ENCODE measurements at places on chromosomes 2 and 18.

DNA sequence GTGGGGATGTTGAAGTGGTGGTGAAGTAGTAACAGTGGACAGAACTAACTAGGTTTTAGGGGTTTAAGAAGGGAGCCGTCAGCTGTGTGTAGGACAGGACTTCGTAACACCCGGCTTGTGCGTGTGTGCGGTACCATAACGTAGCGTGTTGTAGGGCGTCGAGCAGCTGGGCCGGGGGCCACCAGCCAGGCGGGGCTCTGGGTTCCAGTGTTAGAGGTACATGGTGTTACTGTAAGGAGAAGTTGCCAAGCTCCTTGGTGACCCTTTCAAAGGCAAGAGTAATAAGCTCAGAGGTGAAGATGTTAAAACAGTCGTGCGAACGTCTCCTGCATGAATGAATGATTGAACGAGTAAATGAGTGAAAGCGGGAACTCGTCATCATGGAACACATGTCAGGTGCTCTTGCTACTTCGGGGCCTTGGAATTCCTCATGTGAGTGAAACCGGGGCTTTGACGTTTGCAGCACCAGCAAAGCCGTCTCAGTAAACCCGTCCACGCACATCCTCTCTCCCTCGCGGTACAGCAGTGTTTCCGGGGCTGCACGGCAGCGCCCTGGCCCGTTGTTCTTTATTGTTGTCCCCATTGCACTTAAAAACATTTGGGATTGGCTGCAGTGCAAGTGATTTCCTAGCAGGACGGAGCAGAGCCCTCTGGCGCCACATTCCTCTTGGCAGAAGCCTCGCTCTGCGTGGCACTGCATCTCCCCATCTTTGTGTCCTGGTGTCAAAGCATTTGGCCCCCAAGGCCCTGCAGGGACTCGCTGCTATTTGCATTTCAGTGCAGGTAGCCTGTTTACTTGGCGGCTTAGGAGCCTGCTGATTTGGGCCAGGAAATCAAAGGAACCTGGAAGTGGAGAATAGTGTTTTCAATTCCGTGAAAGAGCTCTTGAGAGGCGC, 115.0 kb downstream of the GBX2 start:
- DNase-seq, result no peak

DNA sequence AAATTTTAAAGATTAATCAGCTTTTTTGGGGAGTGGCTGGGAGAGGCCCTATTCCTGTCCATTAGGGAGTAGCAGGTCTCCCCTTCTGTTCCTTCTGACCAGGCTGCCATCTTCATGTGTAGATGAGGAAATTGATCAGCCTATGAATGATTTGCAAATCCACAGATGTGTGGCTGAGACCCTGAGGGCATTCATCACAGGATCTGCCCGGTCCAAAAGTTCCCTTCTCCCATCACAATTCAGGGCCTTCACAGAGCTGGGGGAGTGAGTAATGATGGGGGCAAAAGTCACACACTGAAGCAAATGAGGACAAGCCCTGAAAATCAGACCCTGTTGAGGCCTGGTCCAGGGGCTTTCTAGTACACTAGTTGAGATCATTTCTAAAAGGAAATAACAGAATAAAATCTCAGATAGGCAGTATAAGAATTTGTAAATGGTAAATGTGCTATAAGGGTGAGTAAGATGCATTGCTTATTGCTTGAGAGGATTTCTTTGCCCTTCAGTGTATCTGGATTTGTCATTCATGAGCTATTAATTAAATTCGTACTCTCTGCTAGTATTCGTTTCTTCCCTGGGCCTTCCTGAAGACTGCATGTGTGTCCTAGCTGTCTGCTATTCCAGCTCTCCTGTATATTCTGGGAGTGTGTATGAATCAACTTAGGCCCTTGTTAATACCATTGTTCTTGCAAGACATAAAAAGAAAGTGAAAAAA, 53.2 kb downstream of the SETBP1 start:
- no peak for DNase-seq

- DNase-seq, result no peak
Observed at GRCh38 chr2:71887196-71887595, 260.5 kb downstream of the CYP26B1 start.

- DNase-seq, result peak; percentile 50
Observed at GRCh38 chr2:167052825-167053224, 164.5 kb downstream of the XIRP2 start.

GRCh38 chr2:20578266-20578894, 72.5 kb downstream of the HS1BP3 start:
- DNase-seq, result no peak

DNA sequence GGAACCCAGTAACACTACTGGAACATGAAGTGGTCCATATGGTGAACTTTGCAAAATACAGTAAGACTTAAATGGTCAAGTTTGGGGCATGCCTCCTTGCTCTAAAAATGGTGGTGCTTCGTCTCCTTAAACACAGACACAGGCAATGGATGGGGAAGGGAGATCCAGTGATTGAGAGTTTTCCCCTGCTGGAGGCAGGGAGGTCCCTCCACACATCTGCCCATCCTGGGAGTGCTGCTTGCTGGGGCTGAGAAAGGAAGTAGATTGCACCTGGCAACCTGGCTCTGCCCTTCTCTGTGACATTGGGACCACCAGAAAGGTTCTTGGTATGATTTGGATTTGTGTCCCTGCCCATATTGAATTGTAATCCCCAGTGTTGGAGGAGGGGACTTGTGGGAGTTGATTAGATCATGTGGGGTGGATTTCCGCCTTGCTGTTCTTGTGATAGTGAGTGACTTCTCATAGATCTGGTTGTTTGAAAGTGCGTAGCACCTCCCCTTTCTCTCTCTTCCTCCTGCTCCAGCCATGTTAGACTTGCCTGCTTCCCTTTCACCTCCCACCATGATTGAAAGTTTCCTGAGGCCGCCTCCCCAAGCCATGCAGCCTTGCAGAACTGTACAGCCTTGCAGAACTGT, 35.4 kb upstream of the SKOR2 start:
- no peak for DNase-seq

- DNase-seq, result no peak
Observed at GRCh38 chr18:3901811-3902210, 451.8 kb downstream of the TGIF1 start.

GRCh38 chr2:21930226-21930625, 806.5 kb downstream of the TDRD15 start:
- no peak for DNase-seq

GRCh38 chr18:9742524-9743131, 34.5 kb downstream of the RAB31 start:
- no peak for DNase-seq

DNA sequence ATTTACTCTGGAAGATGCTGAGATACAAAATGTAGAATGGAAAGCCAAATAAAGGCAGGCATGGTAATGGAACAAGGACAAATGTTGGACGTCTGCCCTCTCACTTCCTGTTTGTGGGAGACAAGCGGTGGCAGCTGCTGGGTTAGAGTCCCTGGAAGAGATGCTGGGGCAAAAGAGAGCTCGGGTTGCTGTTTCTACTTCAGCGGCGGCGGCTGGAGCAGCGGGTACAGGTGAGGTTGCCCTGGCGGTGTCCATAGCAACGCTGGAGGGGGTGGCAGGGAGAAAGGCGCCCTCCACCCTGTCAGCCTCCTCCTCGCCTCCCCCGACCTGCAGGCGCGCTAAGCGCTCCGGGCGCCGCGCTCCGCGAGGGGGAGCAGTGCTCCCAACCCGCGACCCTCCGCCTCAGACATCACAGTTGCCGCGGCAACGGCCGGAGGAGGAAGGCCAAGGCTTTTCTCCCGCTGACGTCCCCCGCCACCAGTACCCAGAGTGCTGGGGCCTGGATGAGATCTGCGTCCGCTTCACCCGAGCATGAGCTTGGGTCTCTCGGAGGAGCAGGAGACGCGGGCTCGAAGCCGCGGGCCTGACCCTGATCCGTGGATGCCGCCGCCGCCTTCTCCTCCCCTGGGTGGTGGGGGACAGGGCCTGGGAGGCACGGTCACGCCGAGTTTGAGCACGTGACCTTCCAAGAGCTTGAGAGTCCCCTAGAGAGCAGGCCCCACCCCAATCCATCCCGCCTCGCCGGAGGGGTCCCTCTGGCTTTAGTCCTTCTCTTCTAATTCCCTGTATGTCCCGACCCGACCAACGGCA, 65.6 kb downstream of the NOL4 start:
- DNase-seq, result peak; percentile 0

DNA sequence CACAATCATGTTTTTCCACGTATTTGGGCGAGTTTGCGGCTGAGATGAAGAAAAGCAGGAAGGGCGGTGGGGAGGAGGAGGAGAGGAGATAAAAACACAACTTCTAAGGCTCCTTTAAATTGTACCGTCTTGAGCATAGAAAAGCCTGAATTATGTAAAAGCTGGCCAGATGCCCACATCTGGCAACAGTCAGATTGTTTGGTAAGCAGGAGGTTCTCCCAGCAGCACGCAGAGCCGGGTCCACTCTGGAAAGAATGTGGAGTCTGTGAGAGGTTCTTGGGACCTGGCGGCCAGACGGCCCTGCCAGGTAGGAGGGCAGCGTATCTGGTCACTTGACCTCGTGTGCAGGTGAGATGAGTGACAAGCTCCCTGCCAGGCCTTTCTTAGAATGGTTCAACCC, 215.3 kb upstream of the APCDD1 start:
- peak; percentile 78 for DNase-seq

DNA sequence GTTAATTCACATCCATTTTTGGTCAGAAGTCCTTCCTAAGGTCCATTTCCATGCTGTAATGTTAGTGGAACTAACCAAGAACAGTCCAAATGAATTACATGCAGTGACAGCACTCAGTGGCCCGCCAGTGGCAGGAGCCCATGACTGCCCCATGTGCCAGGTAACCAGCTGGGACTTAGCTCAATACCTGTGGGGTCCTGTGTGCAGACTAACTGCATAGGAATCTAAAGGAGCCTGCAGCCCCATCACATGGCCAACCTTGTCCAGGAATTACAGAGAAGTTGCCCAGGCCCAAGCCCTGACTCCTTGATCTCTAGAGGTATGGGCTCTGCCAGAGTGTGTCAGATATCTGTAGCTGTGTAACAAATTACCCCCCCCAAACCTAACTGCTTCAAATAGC, 35.4 kb upstream of the GPR17 start:
- DNase-seq, result no peak

- no peak for DNase-seq
Observed at GRCh38 chr2:100283724-100284501, 38.4 kb downstream of the LONRF2 start.

DNA sequence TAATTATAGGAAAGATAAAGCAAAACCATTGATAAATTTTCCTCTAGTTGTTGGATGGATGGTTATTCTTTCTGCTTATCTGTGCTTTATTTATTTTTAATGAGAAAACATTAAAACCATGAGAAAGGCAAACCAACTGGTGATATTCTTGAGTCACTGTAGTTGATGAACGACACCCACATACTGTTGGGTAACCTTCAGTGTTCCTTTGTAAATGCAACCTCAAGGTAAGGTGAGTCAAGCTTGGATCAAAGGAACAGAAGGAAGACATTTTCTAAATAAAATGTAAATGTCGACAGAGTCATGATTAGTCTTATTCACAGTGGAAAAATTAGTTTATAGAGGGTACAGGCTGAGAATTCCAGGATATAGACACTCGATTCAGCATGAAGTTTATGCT, 12.7 kb downstream of the ABCB11 start:
- peak; percentile 43 for DNase-seq

GRCh38 chr2:12109363-12110017, 363.1 kb downstream of the LPIN1 start:
- no peak for DNase-seq

DNA sequence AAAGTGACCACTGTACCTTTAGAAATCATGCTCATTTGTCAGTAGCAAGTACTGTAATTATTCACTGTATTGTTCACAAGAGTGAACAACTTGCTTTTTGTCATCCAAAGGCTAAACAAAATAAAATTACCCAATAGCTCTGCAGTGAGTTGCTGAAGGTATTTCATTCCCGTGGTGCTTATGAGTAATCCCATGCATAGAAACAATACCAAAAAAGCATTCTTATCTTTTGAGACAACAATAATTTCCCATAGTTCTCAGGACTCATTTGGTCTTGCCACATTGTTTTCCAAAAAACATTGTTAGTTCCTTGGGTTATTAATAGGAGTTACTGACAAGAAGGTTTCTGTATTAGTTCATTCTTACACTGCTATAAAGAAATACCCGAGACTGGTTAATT, 503.2 kb upstream of the FAM98A start:
- DNase-seq, result peak; percentile 4

GRCh38 chr2:19796035-19796695, 105.6 kb downstream of the TTC32 start:
- peak; percentile 98 for DNase-seq

GRCh38 chr2:46976556-46977279, 61.1 kb upstream of the MCFD2 start:
- DNase-seq, result peak; percentile 33

GRCh38 chr18:55300936-55301531, 287.0 kb downstream of the TCF4 start:
- no peak for DNase-seq

DNA sequence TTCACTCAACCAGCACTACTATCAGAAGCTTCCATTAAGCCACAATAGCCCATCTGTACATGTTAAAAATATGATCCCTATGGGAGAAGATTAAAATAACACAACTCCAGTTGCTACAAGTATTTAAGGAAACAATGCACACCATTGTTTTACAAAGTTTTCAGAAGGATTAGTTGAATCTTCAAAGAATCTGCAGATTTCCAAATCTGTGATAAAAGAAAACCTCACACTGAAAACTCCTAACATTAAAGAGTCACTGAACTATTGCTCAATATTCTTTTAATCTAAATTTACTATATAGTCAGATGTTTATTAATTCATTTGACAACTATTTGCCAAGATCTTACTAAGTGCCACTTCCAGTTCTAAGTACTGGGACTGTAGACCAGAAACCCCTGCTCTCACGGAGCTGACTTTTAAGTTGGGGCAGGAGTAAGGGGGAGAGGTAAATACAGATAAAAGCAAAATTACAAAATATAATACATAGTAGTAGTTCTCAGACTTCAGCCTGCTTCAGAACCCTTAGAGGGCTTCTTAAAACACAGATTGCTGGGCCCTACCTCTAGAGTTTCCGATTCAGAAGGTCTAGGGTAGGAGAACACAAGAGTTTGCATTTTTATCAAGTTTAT, 94.4 kb downstream of the STK39 start:
- peak; percentile 61 for DNase-seq

GRCh38 chr2:234098681-234099080, 48.2 kb downstream of the SPP2 start:
- DNase-seq, result no peak

- no peak for DNase-seq
Observed at GRCh38 chr2:7004636-7005035, 87.4 kb downstream of the RNF144A start.

- DNase-seq, result no peak
Observed at GRCh38 chr18:4391859-4392258, 63.2 kb downstream of the DLGAP1 start.

- no peak for DNase-seq
Observed at GRCh38 chr2:191443446-191443845, 198.2 kb downstream of the MYO1B start.

- DNase-seq, result no peak
Observed at GRCh38 chr2:118832791-118833715, 14.4 kb downstream of the EN1 start.

GRCh38 chr2:27572998-27573429, 9.8 kb upstream of the ZNF512 start:
- no peak for DNase-seq

GRCh38 chr2:20723543-20723942, 56.6 kb downstream of the GDF7 start:
- no peak for DNase-seq

Measured in amniotic epithelial cell (primary cell).